Left ventricle myocardium inferior (tissue), 1 donor: ENCODE measurements at places on chromosomes 1 and 21. TPM values are rescaled to one million over a fixed set of nuclear protein-coding genes. Genes with fewer than 3 reads are reported as not detected.

GRCh38 chr1:2137257-2138121, 57.1 kb downstream of the FAAP20 start:
- H3K36me3 ChIP-seq = no peaks in the 10 kb centered on the region
- DNase-seq = peak; percentile 9
- H3K27me3 ChIP-seq = no peaks in the 10 kb centered on the region
- peaks cover 43% of the 10 kb centered on the region for H3K4me1 ChIP-seq
- no peak overlapping the region for H3K27ac ChIP-seq

- H3K4me1 ChIP-seq = no peaks in the 10 kb centered on the region
- H3K27ac ChIP-seq = no peak overlapping the region
- H3K36me3 ChIP-seq = no peaks in the 10 kb centered on the region
Measured at GRCh38 chr21:45862543-45863207, 118.9 kb upstream of the COL6A1 start.

MRPL9 gene
- total RNA-seq = 41.8 TPM

NBPF20 gene
- total RNA-seq = 0.88 TPM

GRCh38 chr1:91891454-91891853, 5.5 kb upstream of the TGFBR3 start:
- no peak overlapping the region for H3K4me3 ChIP-seq
- peaks cover 20% of the 10 kb centered on the region for H3K4me1 ChIP-seq
- DNase-seq = no peak
- no peaks in the 10 kb centered on the region for H3K36me3 ChIP-seq
- peak overlapping the region; percentile 62 for H3K27ac ChIP-seq

DNA sequence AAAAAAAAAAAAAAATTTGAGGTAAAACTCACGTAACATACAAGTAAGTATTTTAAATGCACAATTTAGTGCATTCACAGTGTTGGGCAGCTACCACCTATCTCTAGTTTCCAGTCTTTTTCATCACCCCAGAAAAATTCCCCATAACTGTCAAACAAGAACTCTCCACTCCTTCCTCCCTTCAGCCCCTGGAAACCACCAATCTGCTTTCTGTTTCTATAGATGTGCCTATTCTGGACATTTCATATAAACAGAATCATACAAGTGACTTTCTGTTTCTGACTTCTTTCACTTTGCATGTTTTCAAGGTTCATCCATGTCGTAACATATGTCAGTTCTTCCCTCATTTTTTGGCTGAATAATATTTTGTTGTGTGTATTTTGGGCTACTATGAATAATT, 24.9 kb upstream of the ETS2 start:
- H3K36me3 ChIP-seq = no peaks in the 10 kb centered on the region
- no peak for DNase-seq
- no peak overlapping the region for H3K4me3 ChIP-seq
- H3K27me3 ChIP-seq = no peaks in the 10 kb centered on the region
- no peak overlapping the region for H3K27ac ChIP-seq
- H3K4me1 ChIP-seq = no peaks in the 10 kb centered on the region

- no peaks in the 10 kb centered on the region for H3K4me1 ChIP-seq
- H3K27me3 ChIP-seq = no peaks in the 10 kb centered on the region
- H3K36me3 ChIP-seq = peaks cover 20% of the 10 kb centered on the region
- no peak overlapping the region for H3K27ac ChIP-seq
- no peak for DNase-seq
Measured at GRCh38 chr1:243433737-243434370, 178.0 kb downstream of the SDCCAG8 start.

- no peak overlapping the region for H3K27ac ChIP-seq
- H3K4me1 ChIP-seq = peaks cover 36% of the 10 kb centered on the region
- no peak overlapping the region for H3K4me3 ChIP-seq
- no peaks in the 10 kb centered on the region for H3K36me3 ChIP-seq
- peaks cover 34% of the 10 kb centered on the region for H3K27me3 ChIP-seq
- no peak for DNase-seq
Measured at GRCh38 chr1:30704271-30704670, 19.1 kb downstream of the MATN1 start.

GRCh38 chr1:233744779-233745513, 131.0 kb downstream of the KCNK1 start:
- no peak overlapping the region for H3K4me3 ChIP-seq
- no peaks in the 10 kb centered on the region for H3K36me3 ChIP-seq
- no peaks in the 10 kb centered on the region for H3K27me3 ChIP-seq
- DNase-seq = no peak
- no peak overlapping the region for H3K27ac ChIP-seq
- H3K4me1 ChIP-seq = no peaks in the 10 kb centered on the region

DNA sequence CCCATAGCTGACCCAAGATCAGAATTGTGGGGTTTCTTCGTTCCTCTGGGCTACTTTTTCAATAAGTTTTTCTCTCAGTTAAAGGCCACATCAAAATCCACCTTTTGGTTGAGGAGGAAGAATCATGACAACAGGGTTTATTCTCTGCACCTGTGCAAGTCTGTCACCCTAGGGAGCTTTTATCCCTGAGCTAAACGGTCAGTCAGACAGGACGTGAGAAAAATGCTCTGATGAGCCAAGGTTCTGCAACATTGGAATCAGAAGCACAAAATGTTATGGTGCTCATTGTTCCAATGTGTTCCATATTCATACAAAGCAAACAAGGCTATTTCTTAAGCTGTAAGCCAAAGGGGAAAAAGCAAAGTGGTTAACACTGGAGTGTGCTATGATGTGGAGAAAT, 7.4 kb upstream of the ERICH3 start:
- no peak overlapping the region for H3K27ac ChIP-seq
- H3K36me3 ChIP-seq = no peaks in the 10 kb centered on the region
- H3K4me1 ChIP-seq = no peaks in the 10 kb centered on the region
- peaks cover 6% of the 10 kb centered on the region for H3K27me3 ChIP-seq
- no peak for DNase-seq

GRCh38 chr1:107413951-107414350, 273.1 kb downstream of the NTNG1 start:
- H3K4me3 ChIP-seq = no peak overlapping the region
- no peak overlapping the region for H3K27ac ChIP-seq
- no peak for DNase-seq
- no peaks in the 10 kb centered on the region for H3K4me1 ChIP-seq
- no peaks in the 10 kb centered on the region for H3K27me3 ChIP-seq

DNA sequence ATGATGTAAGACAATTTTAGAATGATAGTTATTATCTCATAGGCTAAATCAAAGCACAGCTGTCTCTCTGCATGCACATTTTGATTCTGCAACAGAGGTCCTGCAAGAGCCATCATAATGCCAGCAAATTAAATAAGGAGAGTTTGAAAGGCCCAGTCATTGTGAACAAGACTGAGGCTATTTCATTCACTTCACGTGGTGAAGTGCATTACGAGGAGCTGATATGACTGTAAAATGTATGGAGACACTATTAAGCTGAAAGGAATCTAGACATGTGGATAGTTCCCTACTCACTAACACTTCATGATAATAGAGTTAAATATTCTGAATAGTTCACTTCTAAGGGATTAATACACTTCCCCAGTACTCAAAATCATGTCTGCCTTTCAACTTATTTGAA, 299.0 kb downstream of the SMYD3 start:
- no peak overlapping the region for H3K27ac ChIP-seq
- no peaks in the 10 kb centered on the region for H3K36me3 ChIP-seq
- no peaks in the 10 kb centered on the region for H3K27me3 ChIP-seq
- H3K4me3 ChIP-seq = no peak overlapping the region
- DNase-seq = no peak

- H3K4me3 ChIP-seq = no peak overlapping the region
- peak overlapping the region; percentile 9 for H3K27ac ChIP-seq
- DNase-seq = no peak
Measured at GRCh38 chr1:94240822-94241221, 3.4 kb upstream of the ARHGAP29 start.

DNA sequence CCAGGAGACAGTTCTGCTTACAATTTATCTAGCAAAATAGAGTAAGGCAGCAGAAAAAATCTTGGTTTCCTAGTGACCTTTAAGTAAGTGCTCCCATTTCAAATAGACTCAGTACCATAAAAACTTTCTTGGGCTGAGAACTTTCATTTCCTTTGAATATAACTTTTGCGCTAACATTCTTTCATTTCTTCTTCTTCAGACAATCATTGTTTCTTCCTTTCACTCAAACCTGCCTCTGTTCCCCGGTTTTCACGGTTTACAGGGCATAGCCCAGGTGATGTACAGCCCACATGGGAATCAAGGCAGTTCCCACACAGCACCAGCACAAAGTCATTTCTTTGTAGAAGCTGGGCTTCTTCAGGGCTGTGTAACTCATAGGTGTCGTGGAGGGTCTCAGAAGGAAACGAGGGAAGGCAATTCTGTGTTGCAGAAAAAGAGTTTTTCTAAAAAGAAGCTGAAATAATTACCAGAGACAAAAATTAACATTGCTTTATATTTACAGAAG, 611.6 kb downstream of the SMYD3 start:
- no peak overlapping the region for H3K4me3 ChIP-seq
- DNase-seq = no peak
- H3K27me3 ChIP-seq = no peaks in the 10 kb centered on the region
- peaks cover 7% of the 10 kb centered on the region for H3K4me1 ChIP-seq
- H3K27ac ChIP-seq = no peak overlapping the region
- H3K36me3 ChIP-seq = peaks cover 3% of the 10 kb centered on the region

GRCh38 chr1:235818632-235819136, 48.0 kb downstream of the LYST start:
- H3K4me1 ChIP-seq = no peaks in the 10 kb centered on the region
- H3K36me3 ChIP-seq = no peaks in the 10 kb centered on the region
- H3K4me3 ChIP-seq = no peak overlapping the region
- H3K27me3 ChIP-seq = no peaks in the 10 kb centered on the region
- no peak overlapping the region for H3K27ac ChIP-seq

DNA sequence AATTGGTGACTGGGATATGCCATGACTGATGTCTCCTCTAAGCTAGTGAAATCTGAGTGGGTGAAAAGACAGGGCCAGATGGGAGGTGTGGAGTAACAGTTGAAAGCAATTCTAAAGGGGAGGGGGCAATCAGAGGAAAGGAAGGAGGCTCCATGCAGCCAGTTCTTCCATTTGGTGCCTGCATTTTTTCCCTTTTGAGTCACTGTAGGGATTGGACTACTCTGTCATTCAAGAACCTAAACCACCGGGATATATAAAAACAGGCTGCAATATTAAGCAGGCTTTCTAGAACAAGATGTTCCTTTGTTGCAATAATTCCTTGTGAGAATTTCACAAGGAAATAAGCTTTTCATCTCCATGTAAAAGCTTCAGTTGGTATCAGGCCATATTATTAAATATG, 18.3 kb downstream of the CLIC6 start:
- H3K4me3 ChIP-seq = no peak overlapping the region
- no peak overlapping the region for H3K27ac ChIP-seq
- H3K27me3 ChIP-seq = no peaks in the 10 kb centered on the region
- DNase-seq = no peak

DNA sequence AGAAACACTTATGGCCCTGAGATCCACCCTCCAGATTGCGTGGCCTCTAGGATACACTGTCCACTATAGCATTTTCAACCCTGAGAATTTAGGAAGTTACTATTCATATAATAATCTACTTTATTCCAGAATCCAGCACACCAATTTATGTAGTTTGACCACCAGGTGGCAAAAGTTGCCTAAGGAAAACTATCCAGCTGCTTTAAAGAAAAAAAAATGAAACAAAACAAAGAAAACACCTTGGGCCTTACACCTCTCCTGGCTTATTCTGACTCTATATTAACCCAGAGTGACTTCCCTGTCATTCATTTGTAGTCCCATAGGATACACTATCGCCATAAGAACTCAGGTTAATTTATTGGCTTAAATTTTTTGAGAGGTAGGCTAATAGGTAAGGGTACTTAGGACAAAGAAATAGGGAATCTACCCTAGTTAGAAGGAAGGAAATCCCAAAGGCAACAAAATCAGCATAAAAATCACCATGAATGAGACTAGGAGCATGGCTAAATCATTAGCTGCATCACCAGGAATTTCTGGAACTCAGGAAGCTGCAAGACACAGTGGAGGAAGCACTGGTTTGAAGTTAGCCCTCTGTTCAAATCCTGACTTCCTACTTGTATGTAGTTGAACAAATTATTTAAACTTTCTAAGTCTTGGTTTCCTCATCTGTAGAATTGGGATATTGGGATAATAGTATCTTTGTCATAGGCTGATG, 107.5 kb downstream of the SPAG17 start:
- no peak overlapping the region for H3K4me3 ChIP-seq
- no peak for DNase-seq
- no peaks in the 10 kb centered on the region for H3K4me1 ChIP-seq
- H3K27ac ChIP-seq = no peak overlapping the region
- H3K27me3 ChIP-seq = peaks cover 7% of the 10 kb centered on the region

- H3K36me3 ChIP-seq = no peaks in the 10 kb centered on the region
- DNase-seq = no peak
- peaks cover 31% of the 10 kb centered on the region for H3K4me1 ChIP-seq
Measured at GRCh38 chr1:200030791-200031190, 3.3 kb downstream of the NR5A2 start.

OR2L5 gene
- not detected for total RNA-seq

GRCh38 chr1:101278238-101278637, 41.4 kb downstream of the S1PR1 start:
- no peak overlapping the region for H3K4me3 ChIP-seq
- H3K27me3 ChIP-seq = no peaks in the 10 kb centered on the region
- peaks cover 9% of the 10 kb centered on the region for H3K4me1 ChIP-seq
- no peak overlapping the region for H3K27ac ChIP-seq
